Activated CD4-positive, alpha-beta T cell treated with anti-CD3 and anti-CD28 coated beads, Interleukin-2, amount 50 U/mL, for 48 hours (primary cell): ENCODE measurements at places on chromosomes 11 and 22.

- DNase-seq = no peak
Observed at GRCh38 chr11:23041001-23041503, 180.8 kb upstream of the CCDC179 start.

GRCh38 chr11:121611242-121611641, 158.5 kb upstream of the SORL1-AS1 start:
- no peak for DNase-seq

- DNase-seq = no peak
Observed at GRCh38 chr11:45178890-45179671, 32.6 kb downstream of the PRDM11 start.

DNA sequence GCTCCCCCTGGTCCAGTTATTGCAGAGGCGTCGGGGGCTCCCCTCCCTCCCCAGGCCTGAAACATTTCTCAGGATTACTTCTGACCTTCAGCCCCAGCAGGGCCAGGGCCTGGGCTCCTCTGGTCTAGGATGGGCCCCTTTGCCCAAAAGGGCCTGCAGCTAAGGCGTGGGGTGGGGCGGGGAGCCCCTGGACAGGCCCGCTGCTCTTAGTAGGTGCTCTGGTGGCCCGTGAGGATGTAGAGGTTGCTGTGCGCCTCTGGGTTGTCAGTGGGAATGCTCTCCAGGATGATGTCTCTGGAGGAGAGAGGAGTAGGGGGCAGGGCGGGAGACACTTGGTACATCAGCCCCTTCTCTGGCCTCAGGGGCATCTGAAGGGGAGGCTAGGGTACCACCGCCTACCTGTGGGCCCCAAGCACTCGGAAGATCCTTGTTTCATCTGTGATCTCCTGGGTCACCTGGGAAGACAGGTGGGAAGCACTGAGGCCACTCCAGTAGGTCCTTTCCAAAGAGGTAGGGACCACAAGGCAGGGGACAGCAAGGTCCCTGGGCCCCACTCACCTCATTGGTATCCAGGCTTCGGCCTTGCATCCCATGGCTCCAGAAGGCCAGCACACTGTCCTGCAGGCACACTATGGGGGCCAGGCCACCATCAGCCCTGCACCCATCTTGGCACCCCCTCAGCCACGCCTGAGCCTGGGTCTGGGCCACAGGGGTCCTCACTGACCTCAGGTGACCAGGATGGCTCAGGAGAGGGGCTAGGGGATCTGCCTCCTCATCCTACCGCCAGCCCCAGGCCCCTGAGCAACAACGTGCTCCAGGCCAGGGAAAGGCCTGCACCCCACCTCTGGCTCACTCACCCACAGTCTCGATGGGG, 11.2 kb upstream of the SF1 start:
- DNase-seq = no peak

- DNase-seq = peak; percentile 80
Observed at GRCh38 chr22:28907311-28908008, 24.1 kb downstream of the ZNRF3 start.

DNA sequence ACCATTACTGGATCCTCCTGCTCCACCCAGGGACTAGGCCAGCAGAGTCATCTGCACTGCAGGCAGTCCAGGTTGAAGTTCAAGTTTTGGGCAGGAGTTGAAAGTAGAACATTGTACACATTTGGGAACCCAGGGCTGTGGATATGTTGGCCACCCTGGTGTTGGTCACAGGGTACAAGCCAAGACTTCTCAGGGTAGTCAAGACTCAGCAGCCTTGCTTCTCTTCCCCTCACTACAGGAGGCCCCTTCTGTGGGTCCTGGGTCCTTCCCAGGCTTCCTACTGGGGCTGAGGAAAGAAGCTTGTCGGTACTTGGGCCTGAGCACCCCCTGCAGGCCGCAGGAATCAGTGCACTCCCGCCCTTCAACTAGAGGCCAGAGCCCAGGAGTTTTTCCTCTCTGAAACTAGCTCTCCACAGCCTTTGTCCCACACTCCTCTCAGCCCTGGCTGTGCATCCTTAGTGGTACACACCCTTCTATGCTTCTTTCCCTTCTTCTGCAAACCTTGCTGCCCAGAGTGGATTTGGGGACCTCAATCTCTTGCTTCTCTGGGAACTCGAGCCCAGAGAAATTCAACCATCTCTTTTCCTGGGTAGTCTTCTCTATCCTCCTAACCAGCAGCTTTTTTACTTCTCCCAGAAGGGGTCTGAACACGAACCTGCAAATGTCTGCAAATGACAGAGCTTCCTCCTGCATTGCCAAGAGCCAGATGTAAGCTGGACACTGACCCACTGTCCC, 2.6 kb upstream of the HPX start:
- DNase-seq = peak; percentile 68

GRCh38 chr11:62665599-62666258, 617 bp downstream of the CSKMT start:
- DNase-seq = peak; percentile 67

- no peak for DNase-seq
Observed at GRCh38 chr11:66115638-66116301, 45.7 kb downstream of the PACS1 start.

- no peak for DNase-seq
Observed at GRCh38 chr11:34653031-34653430, 32.1 kb downstream of the EHF start.

GRCh38 chr11:131311776-131312514, 58.5 kb upstream of the NTM start:
- no peak for DNase-seq

GRCh38 chr11:7643314-7643713, 30.0 kb downstream of the CYB5R2 start:
- no peak for DNase-seq

DNA sequence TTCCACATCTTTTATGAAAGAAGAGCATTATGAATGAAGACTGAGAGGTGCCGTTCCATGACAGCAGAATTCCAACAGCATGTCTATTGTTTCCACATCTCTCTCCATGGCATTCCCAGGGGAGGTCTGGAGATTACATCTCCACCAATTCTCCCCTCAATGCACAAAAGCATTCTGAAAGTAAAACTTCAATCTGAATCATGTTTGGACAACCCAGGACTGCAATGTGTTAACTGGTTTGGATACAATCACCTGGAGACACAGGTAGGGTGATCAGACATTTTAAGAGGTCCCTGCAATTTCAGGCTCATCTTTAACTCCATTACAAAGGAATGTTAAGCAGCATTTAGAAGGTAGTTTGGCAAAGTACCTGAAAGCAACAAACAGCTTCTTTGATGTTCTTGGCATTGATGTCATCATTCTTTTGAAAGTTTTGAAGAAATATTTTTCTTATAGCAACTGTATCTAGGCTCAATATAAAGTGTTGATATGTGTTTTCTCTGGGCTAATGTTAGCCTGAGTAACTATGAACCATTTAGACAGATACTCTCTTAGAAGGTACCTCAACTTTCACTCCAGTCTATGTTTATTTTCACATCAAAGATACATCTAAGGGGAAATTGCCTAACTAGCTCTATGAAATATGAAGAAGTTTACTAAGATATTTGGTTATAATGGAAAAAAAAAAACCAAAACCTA, 181.4 kb upstream of the MTMR2 start:
- no peak for DNase-seq

DNA sequence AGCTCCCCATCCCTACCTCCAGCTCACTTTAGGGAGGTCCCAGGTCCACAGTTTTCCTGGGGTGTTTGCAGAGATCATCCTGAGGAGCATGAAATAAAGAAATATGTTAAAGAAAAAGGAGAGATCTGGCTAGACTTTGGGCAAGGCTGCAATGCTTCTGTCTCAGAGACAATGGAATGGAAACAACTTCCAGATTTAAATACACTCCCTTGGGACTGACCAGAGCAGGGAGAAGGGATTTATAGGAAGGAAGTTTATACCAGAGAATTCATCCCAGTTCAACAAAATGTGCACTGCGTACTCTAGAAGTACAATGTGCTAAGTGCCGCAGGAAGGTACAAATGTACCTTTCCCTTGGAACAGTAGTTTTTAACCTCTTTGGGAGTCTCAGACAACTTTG, 40.4 kb downstream of the ETS1 start:
- no peak for DNase-seq

- DNase-seq = no peak
Observed at GRCh38 chr11:45890886-45891550, 5.6 kb downstream of the MAPK8IP1 start.

DNA sequence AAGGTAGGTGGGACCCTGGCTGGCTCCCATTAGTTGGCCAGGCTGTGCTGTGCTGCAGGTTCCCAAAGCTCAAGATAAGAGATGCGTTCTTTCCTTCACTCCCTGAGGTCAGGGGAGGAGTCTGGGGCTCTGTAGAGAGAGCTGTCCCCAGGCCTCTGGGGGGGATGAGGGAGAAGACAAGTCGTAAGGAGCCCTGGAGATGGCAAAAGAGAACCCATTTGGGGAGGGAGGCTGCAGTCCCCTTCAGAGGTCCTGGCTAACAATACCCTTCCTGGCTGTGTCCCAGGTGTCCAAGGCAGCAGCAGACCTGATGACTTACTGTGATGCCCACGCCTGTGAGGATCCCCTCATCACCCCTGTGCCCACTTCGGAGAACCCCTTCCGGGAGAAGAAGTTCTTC, 916 bp downstream of the GNG3 start:
- no peak for DNase-seq

- DNase-seq = no peak
Observed at GRCh38 chr11:83723999-83724398, 437.8 kb upstream of the CCDC90B start.

DNA sequence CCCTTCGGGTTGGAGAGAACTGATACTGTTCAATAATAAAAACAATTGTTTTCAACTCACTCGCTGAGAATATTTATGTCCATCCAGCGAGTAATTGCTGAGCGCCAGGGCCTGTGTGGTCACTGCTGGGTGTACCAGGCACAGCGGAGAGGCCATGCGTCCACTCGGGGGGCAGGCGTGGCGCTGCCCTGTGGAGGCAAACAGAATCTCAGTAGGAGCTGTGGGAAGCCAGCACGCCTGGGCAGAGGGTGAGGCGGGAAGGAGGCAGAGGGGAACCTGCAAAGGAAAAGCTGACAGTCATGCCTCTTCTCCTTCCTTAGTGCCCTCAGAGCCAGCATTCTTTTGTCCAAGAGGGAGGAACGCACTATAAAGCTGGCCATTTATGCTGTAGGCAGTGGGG, 11.4 kb downstream of the GLB1L3 start:
- no peak for DNase-seq
